Fibroblast of mammary gland (primary cell): ENCODE measurements at places on chromosomes 5 and 9.
A peak's percentile ranks its signal among the peaks of the same experiment; 100 is the strongest.

- DNase-seq, result no peak
Observed at GRCh38 chr5:67971971-67972821, 243.4 kb upstream of the PIK3R1 start.

DNA sequence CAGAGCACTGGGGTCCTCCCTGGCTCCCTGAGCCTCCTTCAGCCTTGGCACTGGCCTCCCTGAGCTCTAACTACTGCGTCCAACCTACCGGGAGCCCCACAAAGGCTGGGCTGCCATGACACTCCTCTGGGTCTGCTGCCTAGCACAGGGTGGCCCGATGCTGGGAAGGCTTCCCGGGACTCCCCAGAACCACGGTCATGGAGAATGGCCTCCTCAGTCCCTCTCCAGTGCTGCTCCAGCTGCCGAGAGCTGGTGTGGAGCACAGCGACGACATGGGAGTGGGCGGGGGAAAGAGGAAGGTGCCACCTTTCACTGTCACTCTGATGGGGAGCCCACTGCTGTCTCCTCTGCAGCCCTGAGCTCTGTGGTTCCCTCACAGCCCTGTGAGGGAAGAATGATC is 61.5 kb upstream of the RNF130 start:
- DNase-seq, result no peak

DNA sequence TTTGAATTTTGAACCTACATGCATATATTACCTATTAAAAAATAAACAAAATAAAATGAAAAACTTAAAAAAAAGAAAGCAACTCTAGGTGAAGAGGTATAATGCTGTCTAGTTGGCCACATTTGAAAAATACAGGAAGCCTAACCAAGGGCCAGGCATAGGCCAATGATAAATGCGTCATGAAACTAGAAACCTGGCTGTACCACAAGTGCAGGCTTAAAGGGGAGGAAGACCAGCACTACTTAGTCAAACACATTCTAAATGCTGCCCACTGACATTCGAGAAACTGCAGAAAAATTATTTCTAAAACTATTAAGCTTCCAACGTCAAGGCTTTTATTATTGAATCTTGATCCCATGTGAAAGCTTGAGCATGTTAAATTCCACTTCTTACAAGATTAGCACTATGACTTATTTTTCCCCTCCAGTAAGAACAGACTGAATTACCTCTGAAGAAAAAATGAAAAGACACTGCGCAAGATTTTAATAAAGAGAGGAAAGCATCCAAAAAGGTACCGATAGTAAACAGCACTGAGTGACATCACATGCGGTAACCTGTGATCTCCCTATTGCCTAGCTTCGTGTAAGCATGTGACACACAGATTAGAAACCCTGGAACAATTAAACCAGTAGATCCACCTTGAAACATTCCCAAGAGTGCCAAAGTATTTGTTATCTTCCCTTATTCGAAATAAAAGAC is 16.2 kb downstream of the CDC14B start:
- DNase-seq, result peak; percentile 84

- DNase-seq, result peak; percentile 31
Observed at GRCh38 chr9:115469841-115470240, 351.9 kb upstream of the TNC start.

DNA sequence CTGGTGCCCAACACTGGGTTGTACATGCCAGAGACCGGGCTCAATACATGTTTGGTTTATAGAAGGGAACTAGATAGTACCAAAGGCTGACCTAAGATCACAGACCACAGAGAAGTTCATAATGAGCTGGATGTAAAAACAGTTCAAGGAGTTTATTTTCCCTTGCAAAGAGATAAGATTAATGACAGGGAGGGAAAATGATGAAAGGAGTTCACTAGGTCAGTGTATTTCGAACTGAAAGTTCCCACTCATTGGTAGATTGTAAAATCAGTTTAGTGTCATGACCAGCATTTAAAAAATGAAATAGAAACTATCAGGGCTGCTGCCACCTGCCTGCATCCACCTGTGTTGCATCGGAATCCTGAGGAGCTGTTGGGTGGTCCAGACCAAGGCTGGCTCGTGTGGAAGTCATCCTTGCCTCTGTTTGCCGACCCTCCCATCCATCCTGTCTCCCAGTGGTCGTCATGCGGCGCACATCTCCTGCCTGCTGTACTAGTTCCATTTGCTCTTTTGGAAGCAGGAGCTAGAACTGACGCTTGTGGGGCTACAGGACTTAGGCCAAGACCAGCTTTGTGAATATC is 21.1 kb downstream of the TBC1D2 start:
- DNase-seq, result no peak

DNA sequence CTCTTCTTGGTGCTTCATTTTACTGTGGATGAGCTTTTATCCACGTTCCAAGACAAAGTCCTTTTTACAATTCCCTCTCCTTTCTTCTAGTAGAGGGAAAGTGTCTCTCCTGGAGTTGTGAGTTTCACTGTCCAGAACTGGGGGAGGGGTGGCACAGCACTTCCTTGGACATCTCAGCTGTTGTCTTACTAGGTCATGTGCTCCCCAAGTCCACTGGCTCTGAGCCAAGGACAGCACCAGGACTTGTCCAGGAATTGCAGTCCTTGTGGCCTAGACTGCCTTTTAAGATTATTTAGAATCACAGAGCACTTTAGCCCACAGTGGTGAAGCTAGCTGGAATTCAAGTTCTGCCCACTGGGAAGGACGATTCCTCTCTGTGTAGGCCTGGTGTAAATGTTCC is 700.2 kb upstream of the PTPRD start:
- DNase-seq, result peak; percentile 0

- DNase-seq, result peak; percentile 87
Observed at GRCh38 chr5:138000102-138000723, 32.7 kb downstream of the FAM13B start.

DNA sequence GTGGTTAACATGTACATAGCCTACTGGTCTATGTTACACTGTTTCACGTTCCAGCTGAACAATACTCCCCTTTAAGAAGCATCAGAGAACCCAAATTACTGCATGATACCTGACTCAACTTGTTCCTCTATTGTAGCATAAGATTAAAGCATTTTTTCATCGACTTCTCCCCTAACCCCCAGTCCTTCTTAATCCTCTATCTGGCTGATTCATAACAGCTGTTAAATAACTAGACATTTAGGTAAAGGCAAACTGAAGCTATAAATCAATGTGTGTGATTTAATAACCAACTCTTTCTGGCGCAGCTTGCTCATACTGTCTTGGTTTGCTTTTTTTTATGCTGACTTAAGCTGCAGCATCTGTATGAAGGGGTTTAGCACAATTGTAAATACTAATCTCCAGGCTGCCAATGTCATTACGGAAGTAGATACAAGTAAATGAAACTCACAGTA is 94.2 kb upstream of the MTAP start:
- peak; percentile 32 for DNase-seq

- no peak for DNase-seq
Observed at GRCh38 chr9:28120184-28120583, 546.9 kb upstream of the C9orf72 start.

GRCh38 chr9:34190996-34191892 is 12.4 kb downstream of the UBAP1 start:
- peak; percentile 54 for DNase-seq

DNA sequence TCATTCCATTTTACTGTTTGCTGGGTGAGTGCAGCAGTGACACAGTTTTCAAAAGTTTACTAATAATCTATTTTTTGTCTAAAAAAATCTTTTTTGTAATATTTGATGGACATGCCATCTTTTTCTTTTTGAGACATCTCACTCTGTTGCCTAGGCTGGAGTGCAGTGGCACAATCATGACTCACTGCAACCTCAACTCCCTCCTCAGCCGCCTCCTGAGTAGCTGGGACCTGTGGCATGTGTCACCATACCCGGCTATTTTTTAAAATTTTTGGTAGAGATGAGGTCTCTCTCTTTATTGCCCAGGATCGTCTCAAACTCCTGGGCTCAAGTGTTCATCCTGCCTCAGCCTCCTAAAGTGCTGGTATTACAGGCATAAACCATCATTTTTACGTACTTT is 86.0 kb downstream of the KDM4C start:
- DNase-seq, result no peak

DNA sequence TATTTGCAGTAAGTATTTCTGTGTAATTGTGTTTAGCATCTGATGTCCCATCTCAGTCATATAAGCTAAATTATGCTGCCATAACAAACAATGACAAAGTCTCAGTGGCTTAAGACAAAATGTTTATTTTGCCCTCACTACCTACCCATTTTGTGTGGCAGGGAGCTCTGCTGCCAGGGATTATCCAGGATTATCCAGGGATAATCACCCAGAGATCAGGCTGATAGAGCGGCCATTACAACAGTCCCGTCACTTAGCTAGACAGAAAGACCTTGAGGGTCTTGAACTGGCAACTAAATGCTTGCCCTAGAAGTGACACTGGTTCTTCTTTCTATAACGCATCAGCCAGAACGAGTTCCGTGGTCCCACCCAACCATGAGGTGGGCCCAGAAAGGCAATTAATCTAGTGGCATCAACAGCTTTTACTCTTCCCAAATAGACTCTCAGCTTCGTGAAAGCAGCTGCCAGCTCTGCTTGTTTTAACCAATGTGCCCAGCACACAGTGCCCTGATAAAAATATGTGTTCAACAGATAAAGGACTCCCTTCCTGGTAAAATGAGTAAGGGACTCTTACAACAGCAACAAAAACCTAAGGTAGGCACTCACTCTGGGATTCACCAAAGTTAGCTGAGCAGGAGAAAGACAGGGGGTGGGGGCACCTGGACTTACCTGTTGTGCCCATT is 22.8 kb downstream of the CCDC69 start:
- DNase-seq, result no peak
